Stimulated activated CD4-positive, alpha-beta T cell treated with anti-CD3 and anti-CD28 coated beads, Interleukin-2, amount 100 ng/mL, for 24 hours (primary cell): ENCODE measurements at places on chromosomes 7 and 10.

GRCh38 chr7:13945670-13946069, 43.8 kb downstream of the ETV1 start:
- no peak for DNase-seq

GRCh38 chr7:46286356-46286755, 365.3 kb upstream of the IGFBP3 start:
- DNase-seq: no peak

GRCh38 chr7:101506531-101506930, 122.6 kb downstream of the MYL10 start:
- no peak for DNase-seq

GRCh38 chr7:50666124-50666496, 100.9 kb upstream of the DDC start:
- no peak for DNase-seq

DNA sequence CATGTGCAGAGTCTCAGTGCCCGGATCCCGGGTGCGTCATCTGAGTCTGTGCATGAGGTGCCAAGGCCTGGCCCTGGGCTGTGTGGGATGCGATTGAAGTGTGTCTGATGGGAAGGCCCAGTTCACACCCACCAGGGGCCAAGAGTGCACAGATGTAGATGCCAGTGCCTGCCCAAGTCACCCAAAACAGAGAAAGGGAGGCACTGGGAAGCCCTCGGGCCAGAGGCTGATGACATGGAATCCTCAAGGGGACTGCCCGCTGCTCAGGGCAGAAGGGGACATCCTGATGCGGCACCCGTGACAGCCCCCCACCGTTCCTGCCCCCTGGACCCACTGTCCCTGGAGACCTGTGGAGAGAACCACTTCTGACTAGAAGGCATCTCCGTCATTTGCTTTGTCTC, 72.2 kb upstream of the ZNF479 start:
- DNase-seq: no peak

GRCh38 chr7:27513885-27514284, 148.8 kb downstream of the HIBADH start:
- DNase-seq: no peak

DNA sequence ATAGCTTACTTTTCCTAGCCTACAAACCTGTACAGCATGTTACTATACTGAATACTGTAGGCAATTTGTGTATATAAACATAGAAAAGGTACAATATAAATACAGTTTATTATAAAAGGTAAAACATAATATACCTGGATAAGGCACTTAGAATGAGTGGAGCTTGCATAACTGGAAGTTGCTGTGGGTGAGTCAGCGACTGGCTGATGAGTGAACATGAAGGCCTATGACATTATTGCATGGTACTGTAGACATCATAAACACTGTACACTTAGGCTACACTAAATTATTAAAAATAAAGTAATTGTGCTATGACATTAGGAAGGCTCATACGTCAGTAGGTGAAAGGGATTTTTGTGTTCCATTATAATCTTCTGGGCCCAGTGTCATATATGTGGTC, 228.8 kb downstream of the HDAC9 start:
- no peak for DNase-seq

- DNase-seq: no peak
These were observed 41.6 kb upstream of the FHIP2A start for GRCh38 chr10:114779803-114780576.

- DNase-seq: no peak
These were observed 482 bp upstream of the CLDN12 start for GRCh38 chr7:90402785-90403173.

- no peak for DNase-seq
These were observed 139.7 kb downstream of the TMEM26 start for GRCh38 chr10:61313460-61313859.

DNA sequence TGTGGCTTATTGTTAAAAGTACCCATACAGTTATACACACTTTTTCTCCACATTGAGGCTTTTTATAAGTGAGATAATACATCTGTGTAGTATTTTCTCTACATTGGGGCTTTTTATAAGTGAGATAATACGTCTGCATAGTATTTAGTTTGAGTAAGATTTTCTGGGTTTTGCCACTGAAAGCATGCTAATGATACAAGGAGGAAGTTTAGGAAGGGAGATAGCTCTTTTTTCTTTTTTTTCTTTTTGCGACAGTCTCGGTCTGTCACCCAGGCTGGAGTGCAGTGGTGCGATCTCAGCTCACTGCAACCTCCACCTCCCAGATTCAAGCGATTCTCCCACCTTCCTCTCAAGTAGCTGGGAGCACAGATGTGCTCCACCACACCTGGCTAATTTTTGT, 13.3 kb downstream of the FAM107B start:
- DNase-seq: no peak

DNA sequence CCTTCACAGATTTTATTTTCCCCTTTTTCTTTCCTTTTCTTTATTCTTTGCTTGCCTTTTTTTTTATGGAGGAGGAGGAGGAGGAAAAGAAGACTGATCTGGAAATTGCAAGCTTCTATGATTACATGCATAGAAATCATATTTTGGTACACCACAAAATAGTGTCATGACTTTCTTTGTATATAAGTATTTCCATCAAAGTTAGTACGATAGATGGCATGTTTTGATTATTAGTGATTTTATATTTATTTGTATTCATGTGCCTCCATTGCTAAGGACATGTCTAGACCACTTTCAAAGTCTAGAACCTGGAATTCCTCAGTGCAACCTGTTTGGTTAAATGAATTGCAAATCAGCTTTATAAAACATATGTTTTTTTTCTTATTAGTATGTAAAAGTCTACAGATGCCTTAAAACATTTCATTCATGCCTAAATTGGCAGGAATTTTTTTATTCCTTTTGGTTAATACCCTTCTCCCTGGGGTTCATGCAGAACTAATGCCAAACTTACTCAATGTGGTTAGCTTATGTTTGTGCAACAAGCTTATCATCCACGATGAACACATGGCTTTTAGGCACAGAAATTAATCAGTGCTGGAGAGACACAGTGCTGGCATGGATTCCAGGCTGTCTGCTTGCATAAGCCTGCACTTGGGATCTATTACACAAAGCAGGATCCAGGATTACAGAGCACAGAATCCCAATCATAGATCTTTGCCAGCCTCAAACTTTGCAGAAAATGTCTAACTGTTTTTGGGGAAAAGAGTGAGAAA, 213.1 kb downstream of the CHRM2 start:
- no peak for DNase-seq

DNA sequence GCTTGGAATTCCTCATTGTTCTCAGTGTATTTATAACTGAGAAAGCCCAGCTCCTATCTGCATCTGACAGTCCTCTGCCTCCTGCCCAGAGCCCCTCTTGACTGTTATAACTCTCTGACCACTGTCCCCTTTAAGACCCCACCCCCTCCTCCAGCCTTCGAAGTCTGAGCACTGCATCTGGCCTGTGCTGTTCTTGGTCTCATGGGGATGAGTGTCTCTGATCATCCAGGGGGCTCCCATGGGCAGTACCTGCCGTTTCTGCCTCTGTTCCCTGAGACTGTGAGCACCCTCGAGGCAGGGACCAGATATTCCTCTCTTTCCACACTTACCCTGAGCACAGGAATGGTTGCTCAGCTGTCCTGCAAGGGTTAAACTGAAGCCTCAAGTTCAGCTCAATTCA, 7.7 kb downstream of the GHRHR start:
- no peak for DNase-seq

GRCh38 chr10:117531371-117532002, 11.1 kb upstream of the EMX2 start:
- no peak for DNase-seq

DNA sequence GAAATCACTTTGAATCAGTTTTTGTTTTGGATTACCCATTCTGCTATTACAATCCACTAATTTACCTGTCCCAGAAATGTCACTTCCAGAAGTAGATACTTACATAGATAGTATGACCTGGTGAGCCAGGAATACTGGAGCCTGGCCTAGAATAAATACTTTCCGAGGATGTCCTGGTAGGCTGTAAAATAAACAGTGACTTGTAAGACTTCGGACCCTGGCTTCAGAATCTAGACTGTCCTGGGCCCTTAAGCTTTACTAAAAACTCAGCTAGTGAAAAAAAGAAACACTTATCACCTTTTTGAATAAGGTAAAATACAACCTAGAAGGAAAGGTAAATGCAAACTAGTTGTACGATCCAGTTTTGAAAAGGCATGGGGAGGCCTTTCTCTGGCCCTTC, 69.5 kb upstream of the AFAP1L2 start:
- no peak for DNase-seq

GRCh38 chr7:118858651-118859149, 634.2 kb downstream of the ANKRD7 start:
- DNase-seq: no peak

- DNase-seq: no peak
These were observed 683.3 kb downstream of the GRM8 start for GRCh38 chr7:126569402-126569801.

DNA sequence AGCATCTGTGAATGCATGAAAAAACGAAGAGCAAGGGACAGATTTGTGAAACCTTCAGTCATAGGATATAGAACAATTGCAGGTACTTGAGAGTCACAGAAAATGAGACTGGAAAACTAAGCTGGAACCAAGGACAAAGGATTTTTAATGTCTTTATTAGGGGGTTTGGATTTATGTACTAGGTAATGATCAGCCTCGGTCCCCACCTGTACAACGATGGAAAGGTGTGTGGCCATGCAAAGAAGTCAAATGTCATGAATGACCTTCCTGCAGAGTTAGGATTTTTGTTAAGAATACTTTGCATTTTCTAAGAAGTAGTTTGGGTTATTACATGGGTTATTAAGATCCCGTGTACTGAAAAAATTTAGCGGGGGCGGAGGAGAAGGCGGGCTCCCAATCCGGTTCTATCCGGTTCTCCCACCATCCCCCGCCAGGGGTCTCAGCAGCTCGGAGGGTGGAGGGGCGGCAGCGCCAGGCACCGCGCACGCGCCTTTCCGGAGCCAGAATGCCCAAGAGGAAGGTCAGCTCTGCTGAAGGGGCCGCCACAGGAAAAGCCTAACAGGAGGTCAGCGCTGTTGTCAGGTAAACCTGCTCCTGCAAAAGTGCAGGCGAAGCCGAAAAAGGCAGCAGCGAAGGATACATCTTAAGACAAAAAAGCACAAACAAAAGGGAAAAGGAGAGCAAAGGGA, 327.5 kb upstream of the PLXDC2 start:
- DNase-seq: no peak

DNA sequence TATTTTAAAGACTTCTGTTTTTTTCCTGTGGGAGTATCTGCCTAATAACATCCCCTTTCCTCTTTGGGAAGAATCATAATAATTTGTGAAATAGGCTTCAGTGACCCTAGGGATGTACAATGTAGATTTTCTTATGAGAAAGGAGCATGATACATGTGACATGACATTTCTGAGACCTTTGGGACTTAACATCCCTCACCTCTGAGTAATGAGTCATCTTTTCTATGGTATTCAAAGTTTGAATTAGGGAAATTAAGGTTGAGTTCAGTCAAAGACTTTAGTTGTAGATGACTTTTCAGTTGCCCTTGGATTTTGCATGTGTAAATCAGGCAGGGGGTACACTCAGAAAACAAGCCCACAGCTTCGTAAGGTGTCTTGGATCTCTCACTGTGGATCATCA, 14.3 kb downstream of the GRK5 start:
- no peak for DNase-seq

GRCh38 chr7:25117226-25118047, 7.6 kb downstream of the CYCS start:
- no peak for DNase-seq

GRCh38 chr10:69048103-69048502, 39.8 kb upstream of the SRGN start:
- peak; percentile 58 for DNase-seq

GRCh38 chr7:50149369-50149768, 56.3 kb upstream of the ZPBP start:
- no peak for DNase-seq

GRCh38 chr10:86663576-86664339, 4.6 kb upstream of the LDB3 start:
- DNase-seq: no peak

DNA sequence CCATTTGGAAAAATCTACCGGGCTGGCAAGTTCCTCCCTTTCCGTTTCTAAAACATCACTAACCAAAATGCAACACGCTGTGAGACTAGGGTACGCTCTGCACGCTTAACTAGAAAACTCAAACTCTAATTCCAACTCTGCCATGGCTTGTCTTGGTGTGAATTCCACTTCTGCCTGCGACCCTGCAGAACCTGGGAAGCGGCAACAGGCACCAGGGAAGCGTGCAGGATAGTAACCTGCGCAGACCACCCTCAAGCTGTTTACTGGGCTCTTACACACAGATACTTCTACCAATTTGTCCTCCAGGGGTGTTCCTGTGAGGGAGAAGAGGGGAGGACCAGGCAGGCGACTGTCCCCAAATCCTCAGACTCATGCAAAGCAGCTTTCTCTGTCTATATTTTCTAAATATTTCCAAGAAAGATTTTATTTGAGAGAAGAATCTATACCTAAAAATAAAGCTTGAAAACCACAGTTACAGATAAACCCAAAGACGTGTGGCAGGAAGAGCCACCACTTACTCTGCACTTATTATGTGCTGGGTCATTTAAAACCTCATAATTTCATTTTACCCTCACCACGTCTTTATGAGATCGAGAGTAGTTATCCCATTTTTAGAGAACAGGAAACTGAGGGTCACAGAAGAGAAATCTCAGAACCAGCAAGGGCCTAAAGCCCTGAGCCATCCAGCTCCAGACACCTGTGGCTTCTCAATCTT, 52.9 kb downstream of the CPXM2 start:
- DNase-seq: no peak

DNA sequence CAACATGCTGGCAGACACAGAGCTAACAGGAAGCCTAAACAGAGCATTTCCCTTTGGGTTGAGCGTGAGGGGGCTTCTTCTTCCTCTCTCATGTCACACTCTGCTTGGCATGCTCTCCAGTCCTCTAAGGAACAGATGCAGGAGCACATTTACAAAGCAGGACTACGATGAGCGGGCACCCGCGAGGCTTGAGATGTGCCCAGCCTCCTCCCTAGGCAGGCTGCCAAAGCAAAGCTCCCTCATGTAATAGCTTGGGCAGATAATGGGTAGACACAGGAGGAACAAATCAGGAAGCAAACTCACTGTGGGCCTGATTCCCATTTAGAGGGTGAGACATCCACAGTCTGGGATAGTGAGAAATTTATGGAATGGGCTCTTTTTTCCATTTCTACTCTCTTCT, 519.1 kb downstream of the NRG3 start:
- no peak for DNase-seq

GRCh38 chr10:32437334-32437733, 8.6 kb upstream of the CCDC7 start:
- DNase-seq: no peak

DNA sequence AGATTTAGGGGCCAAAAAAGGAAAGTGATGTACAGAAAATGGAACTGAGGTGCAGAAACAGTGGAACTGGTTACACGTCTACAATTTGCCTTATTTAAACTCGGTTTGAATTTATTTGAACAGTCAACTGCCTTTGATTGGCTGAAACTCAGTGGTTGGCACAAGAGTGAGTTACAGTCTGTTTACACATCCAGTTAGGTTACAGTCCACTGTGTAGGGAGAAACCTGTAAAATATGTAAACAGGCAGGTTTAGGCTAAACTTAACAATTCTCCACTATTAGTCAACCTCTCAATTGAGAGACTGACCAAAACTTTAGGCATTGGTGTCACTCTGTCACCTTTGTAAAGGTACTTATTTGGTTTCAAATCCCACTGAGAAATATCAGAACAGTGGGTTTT, 40.3 kb upstream of the RELN start:
- no peak for DNase-seq
